AML-193 (cell line): ENCODE measurements at places on chromosomes 2 and 18.

DNA sequence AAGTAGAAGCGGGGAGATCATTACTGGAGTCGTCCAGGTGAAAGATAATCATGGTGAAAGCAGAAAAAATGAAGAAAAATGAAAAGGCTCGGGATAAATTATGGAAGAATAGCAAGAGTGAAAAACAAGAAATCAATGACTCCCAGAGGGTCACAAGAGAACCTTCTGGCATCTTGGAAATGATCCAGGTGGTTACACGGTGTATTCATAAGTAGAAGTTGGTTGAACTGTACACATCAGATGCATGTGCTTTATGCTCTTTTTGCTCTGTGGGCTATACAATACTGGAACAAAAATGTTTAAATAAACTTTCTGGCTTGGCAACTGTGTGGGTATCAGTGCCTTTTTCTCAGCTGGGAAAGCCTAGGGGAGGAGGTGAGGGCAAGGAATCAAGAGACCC lies 348.9 kb downstream of the RND3 start:
- DNase-seq: no peak

- DNase-seq: no peak
Observed at GRCh38 chr2:192072778-192073177, 122.0 kb downstream of the TMEFF2 start.

GRCh38 chr2:97726261-97727064 lies 13.1 kb downstream of the ZAP70 start:
- DNase-seq: peak; percentile 41

GRCh38 chr2:224929512-224929911 lies 112.8 kb downstream of the DOCK10 start:
- no peak for DNase-seq

DNA sequence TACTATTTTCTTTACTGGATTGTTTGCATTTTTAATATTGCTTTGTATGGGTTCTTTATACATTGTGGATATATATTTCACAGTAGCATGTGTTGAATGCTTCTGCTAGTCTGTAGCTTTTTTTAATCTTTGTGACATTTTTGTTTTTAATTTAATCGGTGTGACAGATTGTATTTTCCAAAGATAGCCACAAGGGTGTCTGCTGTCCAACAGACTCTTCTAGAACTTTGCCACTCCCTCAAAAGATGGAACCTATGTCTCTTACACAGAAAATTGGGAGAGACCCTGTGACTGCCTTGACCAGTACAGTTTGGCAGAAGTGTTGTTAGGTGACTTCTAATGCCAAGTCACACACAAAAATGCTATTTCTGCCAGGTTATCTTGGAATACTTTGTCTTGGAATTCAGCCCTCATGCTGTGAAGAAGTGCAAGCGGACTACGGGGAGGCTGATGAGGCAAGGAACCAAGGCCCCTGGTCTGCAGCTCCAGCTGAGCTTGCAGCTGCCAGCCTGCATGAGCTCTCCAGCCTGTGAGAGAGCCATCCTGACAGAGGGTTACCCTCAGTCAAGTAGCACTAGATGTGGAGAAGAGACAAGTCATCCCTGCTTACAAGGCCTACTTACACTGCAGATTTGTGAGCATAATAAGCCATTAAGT lies 110.8 kb downstream of the TDRD15 start:
- DNase-seq: no peak

DNA sequence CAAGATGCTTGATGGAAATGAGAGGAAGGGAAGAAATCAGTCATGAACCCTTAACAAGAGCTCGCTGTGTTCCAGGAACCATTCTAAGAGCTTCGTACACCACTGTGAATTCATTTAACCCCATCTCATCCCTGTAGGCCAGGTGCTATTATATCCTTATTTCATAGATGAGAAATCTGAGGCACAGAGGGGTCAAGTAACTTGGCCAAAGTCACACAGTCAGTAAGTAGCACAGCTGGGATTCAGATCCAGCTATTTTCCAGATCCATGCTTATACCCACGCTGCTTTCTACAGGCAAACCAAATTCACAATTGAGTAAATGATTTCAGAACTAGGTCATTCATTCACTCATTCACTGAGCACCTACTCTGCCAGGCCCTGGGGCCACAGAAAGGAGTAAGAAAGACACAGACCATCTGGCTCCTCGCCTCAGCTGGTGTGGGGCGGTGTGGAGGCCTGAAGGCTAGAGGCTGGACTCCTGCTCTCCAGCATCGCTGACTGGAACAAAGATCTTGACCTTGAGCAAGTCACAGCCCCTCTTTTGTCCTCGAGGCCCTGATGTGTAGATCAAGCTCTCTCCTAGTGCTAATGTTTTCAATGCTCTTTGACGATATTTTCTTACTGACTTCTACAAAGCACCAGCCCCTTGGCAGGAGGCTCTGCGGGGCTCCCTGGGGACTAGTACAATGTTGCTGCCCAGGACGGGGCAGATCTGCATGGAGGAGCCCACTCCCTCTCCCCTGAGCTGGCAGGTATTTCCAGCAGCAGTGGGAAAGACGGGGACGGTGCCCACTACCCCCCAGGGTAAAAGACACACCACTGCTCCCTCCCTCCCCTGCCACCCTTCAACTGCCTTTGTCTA lies 26.5 kb downstream of the STEAP3 start:
- DNase-seq: no peak

DNA sequence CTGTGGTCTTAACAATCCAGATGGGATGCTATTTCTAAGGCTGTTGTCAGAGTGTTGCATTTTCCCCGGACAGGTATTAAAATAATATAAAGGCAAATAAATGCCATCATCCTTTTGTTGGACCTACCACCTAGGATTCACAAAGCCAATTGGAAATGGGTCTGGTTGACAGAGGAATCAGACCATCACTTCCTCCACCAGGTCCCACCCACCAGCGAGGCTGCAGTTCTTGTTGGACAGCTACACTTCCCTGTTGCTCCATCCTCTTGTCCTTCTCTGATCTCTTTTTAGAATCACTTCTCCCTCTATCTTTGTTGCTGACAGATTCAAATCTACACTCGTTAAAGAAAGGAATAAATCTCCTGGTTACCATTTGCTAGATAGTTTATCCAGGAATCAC lies 1.1 kb downstream of the TMEM169 start:
- DNase-seq: peak; percentile 55

DNA sequence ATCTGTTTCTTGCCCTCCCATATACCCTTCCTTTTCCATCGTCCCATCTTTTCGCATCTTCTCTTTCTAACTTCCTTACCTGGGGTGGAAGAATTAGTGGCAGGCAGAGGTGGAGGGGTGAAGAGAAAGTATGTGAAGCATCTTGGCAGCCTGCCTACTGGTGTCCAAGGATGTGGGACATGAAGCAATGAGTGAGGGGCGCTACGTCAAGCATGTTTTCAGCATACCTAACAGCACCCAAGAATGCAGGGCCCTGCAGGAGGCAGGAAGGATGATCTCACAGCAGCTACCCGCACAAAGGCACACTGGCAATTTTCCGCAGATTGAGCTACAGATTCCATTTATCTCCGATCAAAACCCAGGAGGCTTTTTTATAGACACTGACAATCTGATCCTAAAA lies 42.2 kb downstream of the METTL4 start:
- no peak for DNase-seq

DNA sequence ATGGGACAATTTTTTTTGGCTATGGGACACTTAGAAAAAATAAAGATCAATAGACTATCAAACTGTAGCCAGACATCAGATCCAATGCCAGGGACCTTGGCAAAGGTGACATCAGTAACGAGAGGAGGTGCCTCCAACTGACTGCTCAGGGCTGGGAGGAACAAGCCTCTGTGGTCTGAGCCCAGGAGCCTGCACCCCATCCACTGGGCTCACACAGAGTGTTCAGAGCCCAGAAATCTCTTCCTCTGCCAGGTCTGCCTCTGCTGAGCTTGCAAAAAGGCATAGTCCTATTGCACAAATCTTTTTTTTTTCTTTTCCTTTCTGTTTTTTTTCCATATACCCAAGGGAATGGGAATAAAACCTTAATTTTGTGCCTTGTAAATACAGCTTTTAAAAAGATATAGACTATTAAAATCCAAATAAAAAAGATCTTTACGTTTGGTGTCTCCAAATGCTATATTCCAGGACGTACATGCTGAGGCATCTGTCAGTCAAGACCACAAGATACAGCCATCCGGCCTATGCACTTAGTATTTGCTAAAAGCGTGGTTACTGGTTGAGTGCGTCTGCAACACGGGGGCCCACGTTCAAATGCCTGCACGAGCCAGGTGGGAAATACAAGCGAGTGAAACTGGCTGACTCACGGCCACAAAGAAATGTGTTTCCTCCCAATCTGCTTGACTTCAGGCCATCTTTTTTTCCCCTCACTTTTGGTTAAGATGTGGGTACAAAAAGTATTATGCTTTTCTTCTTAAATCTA lies 7.8 kb upstream of the ARHGAP25 start:
- peak; percentile 76 for DNase-seq

DNA sequence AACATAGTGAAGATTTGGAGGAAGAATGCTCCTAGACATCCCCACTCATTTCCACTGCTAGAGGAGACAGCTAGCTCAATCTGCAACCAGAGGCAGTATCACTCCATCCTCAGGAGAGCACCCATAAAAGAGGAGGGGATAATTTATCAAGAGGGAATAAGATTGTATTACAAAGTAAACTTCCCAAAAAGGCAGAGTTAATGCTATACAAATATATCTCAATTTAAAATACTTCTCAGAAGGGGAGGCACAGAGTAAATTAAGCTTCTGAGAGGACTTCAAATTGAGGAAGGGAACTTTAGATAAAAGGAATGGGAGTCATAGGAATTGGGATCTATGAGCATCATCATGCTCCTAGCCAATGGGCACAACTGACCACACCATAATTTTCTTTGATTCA lies 29.1 kb downstream of the EXOC6B start:
- no peak for DNase-seq

GRCh38 chr18:21998486-21998885 lies 170.9 kb upstream of the GATA6 start:
- DNase-seq: no peak

- no peak for DNase-seq
Observed at GRCh38 chr2:129437725-129438124, 541.7 kb upstream of the RAB6C start.
